ENCODE measurements at places on chromosomes 4 and X.

- DNase-seq = no peak
Measured at GRCh38 chr4:119048446-119048845, 87.2 kb upstream of the MYOZ2 start.

- DNase-seq = no peak
Measured at GRCh38 chr4:114361249-114361648, 237.4 kb upstream of the UGT8 start.

DNA sequence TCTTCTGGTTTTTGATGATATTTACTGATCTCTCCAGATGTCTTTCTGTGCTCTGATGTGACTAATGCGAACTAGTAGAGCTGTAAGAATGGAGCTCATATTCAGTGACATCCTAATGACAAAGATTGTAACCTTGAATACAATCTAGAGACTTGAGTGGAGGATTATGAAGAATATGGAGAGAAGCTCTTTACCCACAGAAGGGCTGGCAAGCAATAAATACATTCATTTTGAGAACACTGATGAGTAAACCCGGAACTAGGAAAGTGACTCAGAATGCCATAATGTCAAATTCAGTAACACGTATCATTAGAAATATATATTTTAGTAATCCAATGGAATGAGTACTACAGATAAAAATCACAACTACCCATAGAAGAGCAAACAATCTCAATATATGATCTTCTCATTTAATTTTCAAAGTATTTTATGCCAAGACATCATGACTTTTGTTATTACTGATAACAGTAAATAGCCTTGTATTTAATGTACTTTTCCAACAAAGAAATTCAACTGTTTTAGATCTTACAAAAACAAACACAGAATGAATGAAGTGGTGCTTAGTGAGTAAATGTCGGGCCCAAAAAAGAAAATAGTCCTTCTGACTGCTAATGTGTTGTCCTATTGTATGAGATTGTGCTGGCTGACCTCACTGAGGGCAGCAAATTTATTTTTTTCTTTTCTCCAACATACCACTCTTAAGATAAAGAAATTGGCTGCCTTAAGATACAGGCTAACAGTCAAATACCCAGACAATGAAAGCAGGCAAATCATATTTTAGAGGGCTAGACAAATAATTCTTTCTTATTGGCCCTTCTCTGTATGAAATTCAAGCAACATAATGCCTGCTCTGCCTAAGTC is 49.2 kb upstream of the HDAC8 start:
- DNase-seq = no peak

DNA sequence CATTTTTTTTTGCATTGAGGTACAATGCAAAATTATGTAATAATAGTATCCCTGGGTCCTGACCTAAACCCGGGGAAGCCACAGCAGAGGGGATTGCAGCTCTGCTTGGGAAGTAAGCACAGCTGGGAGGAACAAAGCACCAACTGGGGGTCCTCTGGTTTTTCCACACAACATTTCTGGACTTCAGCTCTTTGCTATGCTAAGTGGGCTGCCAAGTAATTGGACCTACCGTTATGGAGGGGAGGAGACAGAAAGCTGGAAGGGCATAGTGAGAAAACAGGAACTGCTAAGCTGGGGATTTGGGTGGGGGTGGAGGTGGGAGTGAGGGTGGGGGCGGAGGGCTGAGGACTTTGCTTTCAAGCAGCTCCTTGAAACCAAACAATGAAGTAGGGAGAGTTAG is 183.3 kb downstream of the ZIC3 start:
- DNase-seq = no peak

DNA sequence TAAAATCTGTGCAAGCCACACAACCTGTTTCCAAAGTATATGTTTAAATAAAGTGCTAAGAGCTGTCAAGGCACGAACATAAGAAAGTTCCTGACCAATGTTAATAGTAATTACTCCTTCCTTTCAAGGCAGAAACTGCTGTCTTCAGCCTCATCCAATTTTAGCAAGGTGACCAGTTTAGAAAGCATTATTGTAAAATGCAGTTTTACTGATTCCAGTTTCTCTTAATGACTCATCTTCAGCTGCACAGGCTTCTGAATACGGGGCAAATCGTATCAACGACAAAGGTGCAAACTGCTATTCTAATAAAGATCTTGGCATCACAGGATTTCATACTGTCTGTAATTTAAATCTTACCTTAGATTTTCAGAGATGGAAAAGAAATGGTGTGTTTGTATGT is 87.5 kb downstream of the PPP3CA start:
- DNase-seq = no peak

DNA sequence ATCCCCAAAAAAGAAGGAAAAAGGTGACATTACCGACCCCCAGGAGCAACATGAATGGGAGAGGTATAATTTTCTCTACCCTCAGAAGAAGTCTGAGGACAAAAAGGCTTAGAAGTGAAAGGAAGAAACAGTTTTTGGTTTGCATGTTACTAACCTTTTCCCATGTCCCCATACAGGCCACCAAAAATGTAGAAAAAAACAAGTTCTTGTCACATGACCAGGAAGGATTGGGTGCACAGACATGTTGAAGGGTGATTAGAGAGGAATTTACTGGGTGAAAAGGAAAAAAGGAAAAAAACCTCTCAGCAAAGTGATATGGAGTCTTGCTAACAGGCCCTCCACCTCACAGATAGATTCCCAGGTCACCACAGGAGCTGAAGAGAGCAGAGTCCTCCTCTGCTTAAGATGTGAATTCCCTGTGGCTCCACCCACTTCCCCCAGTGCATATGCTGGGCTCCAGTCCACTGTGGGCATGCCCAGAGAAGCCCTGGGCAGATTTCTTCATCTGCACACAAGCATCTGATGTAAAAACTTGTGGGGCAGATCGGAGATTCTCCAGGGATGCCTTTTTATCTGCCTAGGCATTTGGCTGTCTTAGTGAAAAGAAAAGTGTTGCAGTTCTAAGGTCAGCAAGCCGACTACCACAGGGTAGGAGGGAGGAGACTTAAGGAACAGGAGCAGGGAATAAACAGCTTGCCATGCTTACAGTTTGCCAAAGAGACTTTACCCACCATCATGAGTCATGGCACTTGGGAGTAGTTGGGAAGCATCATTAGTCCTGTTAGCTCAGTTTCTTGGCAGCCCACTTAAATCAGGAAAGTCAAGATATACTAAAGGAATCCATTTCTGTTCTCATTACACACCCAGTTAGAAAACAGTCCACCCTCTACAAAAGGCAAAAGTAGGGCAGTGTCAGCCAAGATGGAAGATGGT is 25.0 kb upstream of the PASD1 start:
- DNase-seq = no peak

DNA sequence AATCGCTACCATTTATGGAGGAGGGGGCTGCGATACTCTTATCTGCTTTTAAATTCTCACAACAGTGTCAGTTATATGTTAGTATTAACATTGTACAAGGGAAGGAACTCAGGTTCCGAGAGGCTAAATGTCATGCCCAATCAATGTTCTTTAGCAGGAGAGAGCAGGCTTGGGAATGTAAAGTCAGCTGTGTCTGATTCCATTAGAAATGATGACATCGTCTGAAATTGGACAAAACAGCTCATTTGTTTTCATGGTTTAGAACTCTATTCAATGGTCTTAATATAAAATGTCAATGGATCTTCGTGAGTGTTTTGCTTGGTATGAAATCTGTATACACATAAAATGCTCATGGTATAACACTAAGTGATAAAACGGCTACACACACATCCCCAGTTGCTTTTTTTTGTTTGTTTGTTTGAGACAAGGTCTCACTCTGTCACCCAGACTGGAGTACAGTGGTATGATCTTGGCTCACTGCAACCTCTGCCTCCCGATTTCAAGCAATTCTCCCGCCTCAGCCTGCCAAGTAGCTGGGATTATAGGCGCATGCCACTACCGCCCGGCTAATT is 11.9 kb upstream of the SH3KBP1 start:
- DNase-seq = no peak

GRCh38 chrX:96182366-96182765 is 502.3 kb upstream of the DIAPH2 start:
- no peak for DNase-seq

- DNase-seq = no peak
Measured at GRCh38 chr4:85067342-85067741, 100.9 kb upstream of the WDFY3 start.

- DNase-seq = no peak
Measured at GRCh38 chr4:38204339-38205035, 244.3 kb downstream of the PTTG2 start.

DNA sequence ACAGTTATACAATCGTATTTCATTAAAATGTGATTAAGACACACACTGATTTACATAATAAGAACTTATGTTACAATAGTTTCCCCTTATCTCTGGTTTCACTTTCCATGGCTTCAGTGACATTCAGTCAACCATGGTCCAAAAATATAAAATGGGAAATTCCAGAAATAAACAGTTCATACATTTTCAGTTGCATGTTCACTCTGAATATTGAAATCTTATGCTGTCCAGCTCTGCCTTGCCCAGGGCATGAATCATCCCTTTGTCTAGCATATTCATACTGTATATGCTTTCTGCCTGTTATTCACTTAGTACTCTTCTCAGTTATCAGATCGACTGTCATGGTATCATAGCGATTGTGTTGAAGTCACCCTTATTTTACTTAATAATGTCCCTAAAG is 173.8 kb upstream of the DCAF12L2 start:
- no peak for DNase-seq

GRCh38 chr4:7759216-7759615 is 180.4 kb downstream of the AFAP1 start:
- peak; percentile 65 for DNase-seq

- no peak for DNase-seq
Measured at GRCh38 chr4:72770708-72771107, 201.7 kb upstream of the ADAMTS3 start.

- DNase-seq = peak; percentile 70
Measured at GRCh38 chr4:153153339-153153871, 50.8 kb upstream of the TRIM2 start.

DNA sequence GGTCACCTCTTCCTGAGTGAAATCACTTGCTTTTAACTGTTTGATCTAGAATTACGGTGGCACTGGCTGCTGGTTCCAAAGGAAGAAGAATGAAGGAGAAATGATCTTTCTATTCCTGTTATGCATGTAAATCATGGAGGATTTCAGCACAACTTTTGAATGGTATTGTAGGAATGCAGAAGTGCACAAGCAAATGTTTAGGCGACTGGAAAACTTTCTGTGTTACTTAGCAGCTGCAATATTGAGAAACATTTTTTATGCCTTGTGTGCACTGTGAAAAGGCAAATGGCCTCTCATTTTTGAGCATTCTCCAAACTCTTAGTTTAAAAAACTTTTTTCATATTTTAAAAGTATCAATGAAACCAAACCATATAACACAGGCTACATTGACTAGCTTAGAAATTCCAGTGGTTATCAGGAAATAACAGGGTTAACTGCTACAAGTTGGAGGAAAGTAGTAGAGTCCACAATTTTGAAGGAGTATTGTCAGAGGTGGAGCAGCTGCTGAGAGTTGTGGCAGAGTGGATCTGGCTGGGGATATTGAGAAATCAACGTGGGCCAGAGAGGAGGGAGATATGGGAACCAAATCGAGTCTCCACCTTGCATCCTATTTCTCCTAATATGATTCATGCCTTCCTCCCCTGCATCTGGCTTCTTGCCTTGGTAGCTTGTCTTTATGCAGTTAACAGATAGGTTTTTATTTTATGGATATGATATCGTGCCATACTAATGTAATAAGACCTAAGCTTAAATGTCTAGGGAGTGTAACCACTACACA is 32.0 kb upstream of the FHL1 start:
- DNase-seq = no peak

DNA sequence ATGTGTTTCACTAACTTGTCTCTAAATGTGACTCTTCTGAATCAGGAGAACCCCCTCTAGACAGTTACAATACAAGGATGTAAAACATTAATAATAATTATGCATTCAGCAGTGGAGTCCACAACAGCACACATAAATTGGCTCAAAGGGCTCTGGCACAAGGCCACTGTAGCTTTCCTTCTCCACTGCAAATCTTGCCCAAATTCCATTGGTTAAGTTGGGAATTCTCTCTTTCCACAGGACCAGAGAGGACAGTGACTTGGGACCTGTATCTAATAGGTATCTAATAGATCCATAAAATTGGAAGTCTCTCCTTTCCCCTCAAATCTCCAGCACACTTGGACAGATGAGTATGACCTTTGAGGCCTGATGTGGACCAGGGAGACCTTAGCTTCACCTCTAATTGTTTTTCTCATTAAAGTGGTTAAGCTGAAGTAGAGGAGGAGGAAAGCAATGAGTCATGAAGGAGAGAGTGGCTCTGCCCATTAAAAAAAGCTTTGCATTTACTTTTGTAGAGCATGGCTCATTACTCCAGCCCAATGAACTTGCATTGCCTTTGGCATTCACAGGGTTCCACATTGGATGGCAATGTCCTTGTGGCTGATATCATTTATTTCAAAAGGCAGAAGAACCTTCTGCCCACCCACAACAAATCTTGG is 72.3 kb upstream of the SH3RF1 start:
- no peak for DNase-seq

DNA sequence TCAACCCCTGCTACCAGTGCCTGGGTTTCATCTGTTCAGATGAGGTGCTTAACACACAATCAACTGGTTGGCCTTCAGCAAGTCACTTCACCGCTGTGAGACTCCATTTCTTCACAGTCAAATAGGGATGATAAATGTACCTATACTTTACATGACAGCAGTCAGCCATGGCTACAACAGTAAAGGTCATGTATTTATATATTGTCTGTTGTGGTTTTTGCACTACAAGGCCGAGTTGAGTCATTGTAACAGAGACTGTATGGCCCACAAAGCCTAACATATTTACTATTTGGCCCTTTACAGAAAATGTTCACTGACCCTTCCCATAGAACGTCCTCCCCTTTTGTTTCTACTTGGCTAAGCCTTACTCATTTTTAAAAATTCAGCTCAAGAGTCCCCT is 404.6 kb upstream of the F9 start:
- no peak for DNase-seq

DNA sequence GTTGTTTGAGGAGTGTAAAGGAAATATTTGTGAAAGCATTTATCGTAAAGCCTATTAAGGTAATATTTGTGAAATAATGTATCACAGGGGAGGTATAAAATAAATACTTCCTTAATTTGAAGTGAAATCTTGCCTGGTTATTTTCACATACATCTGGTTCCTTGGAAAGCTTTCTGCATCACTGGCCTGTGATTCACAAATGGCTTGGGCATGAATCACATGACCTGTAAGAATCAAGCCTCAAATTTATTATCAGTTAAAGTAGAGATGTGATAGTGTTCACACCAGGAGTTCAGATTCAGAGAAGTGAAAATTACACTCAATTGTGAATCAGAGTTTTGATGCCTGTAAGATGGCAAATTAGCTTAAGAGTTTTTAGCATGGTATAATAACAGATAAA is 1911.4 kb downstream of the STIM2 start:
- DNase-seq = no peak

- DNase-seq = no peak
Measured at GRCh38 chrX:9447906-9448305, 17.0 kb upstream of the TBL1X start.

GRCh38 chrX:2516623-2517022 is 15.8 kb upstream of the DHRSX start:
- DNase-seq = no peak

- DNase-seq = no peak
Measured at GRCh38 chrX:72569786-72570185, 2.9 kb downstream of the HDAC8 start.

- DNase-seq = peak; percentile 36
Measured at GRCh38 chrX:136147315-136147901, at the start of gene FHL1. Gene FHL1, plus strand, starts transcription at chrX:136147533.

GRCh38 chr4:31918891-31919290 is 1198.7 kb downstream of the PCDH7 start:
- no peak for DNase-seq
